ENCODE measurements at places on chromosomes 16 and 17. TPM values are rescaled to one million over a fixed set of nuclear protein-coding genes. Genes with fewer than 3 reads are reported as not detected.

The C1QL1 gene
- total RNA-seq: 1.3 TPM

The CCL7 gene
- total RNA-seq: 0.33 TPM

The PIRT gene
- not detected for total RNA-seq

The ALG1 gene
- total RNA-seq: 29.2 TPM

The PRDM7 gene
- not detected for total RNA-seq

The PLEKHH3 gene
- total RNA-seq: 24.6 TPM

The BOLA2B gene
- total RNA-seq: 12.6 TPM

The MMP2 gene
- total RNA-seq: 1,311 TPM

The YBX2 gene
- total RNA-seq: under 0.01 TPM

The ASGR2 gene
- not detected for total RNA-seq

The NPIPA7 gene
- 1.7 TPM for total RNA-seq

The CRYM gene
- 0.26 TPM for total RNA-seq

The TNFRSF17 gene
- not detected for total RNA-seq

The NOTUM gene
- total RNA-seq: 0.51 TPM

The CSH1 gene
- total RNA-seq: not detected

The TACO1 gene
- total RNA-seq: 20.3 TPM

The RHBDL3 gene
- 0.17 TPM for total RNA-seq

The GRAPL gene
- under 0.01 TPM for total RNA-seq

The GAST gene
- total RNA-seq: not detected

The NPW gene
- 0.99 TPM for total RNA-seq

The PITPNM3 gene
- total RNA-seq: 0.99 TPM

The KCNJ12 gene
- total RNA-seq: 1.5 TPM

The CD300LD gene
- total RNA-seq: not detected

The EFCAB3 gene
- not detected for total RNA-seq

The SLC39A11 gene
- 21.1 TPM for total RNA-seq

The SPAG7 gene
- total RNA-seq: 42.9 TPM

The PLA2G10 gene
- total RNA-seq: not detected

The KRT40 gene
- total RNA-seq: not detected

The DLX4 gene
- total RNA-seq: not detected

The DNAI2 gene
- total RNA-seq: not detected

The CNTD1 gene
- 0.26 TPM for total RNA-seq

The CCL11 gene
- total RNA-seq: not detected

The MPV17L gene
- total RNA-seq: 0.66 TPM

The NTN1 gene
- 0.51 TPM for total RNA-seq

Data from fibroblast of lung (primary cell).